ENCODE measurements at places on chromosomes 2 and 18.
A peak's percentile ranks its signal among the peaks of the same experiment; 100 is the strongest.

GRCh38 chr2:69985688-69986087 is 24.3 kb upstream of the ASPRV1 start:
- DNase-seq: no peak

GRCh38 chr2:188383158-188383557 is 91.5 kb downstream of the GULP1 start:
- no peak for DNase-seq

DNA sequence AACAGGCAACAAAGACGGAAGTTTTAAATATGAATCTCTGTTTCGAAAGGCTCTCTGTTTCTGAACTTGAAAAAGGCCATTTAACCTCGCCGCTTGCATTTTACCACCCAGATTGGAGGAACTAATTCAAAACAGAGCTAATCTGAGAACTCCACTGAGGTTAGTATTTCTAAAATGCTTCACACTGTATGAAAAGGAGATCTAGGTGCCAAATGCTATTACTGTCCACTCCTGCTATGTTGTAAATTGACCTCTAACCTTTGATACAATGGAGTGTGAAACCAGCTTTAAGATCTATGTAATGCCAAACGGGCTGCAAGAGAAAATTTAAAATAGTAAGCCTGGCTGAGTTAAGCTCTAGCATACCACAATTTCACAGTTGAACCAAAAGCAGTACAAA is 364.5 kb downstream of the IRS1 start:
- DNase-seq: no peak

GRCh38 chr18:7174344-7175095 is 56.4 kb upstream of the LRRC30 start:
- peak; percentile 24 for DNase-seq

GRCh38 chr2:226661789-226662545 is 137.7 kb downstream of the IRS1 start:
- DNase-seq: no peak

- DNase-seq: no peak
These were observed 738.6 kb downstream of the ERBB4 start for GRCh38 chr2:211800001-211800400.

GRCh38 chr2:41989501-41990180 is 58.2 kb upstream of the PKDCC start:
- DNase-seq: no peak

DNA sequence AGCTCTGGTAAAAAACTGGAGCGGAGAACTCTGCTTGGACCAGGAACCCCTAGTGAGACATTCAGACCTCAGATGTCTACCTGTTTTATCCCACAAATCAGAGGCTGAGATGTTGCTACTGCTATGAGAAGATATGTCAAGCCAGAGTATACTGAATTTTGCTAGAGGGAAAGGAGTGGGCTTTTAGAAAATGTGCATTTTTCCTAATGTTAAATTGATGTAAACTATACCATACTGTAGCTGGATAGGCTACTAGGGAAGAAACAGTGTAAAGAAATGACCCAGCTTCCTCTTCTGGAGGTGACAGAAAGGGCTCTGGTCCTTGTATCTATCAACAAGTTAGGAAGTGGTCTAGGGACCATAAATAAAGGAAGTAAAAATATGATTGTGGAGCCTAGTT is 65.0 kb downstream of the SLC39A10 start:
- no peak for DNase-seq

DNA sequence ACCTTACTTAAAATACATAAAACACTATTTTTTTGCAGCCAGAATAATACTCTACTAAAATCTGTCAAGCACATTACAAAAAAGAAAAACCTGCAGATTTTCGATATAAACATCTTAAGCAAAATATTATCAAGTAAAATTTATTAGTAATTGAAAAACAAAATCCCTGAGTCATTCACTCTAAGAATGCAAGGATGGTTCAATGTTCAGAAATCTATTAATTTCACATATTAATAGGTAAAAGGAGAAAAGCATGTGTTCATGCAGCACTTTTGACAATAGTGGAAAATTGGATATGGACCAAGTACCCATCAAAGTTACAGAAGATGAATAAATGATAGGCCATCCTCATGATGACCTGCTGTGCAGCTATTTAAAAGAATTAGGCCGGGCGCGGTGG is 66.2 kb upstream of the OTOS start:
- no peak for DNase-seq

DNA sequence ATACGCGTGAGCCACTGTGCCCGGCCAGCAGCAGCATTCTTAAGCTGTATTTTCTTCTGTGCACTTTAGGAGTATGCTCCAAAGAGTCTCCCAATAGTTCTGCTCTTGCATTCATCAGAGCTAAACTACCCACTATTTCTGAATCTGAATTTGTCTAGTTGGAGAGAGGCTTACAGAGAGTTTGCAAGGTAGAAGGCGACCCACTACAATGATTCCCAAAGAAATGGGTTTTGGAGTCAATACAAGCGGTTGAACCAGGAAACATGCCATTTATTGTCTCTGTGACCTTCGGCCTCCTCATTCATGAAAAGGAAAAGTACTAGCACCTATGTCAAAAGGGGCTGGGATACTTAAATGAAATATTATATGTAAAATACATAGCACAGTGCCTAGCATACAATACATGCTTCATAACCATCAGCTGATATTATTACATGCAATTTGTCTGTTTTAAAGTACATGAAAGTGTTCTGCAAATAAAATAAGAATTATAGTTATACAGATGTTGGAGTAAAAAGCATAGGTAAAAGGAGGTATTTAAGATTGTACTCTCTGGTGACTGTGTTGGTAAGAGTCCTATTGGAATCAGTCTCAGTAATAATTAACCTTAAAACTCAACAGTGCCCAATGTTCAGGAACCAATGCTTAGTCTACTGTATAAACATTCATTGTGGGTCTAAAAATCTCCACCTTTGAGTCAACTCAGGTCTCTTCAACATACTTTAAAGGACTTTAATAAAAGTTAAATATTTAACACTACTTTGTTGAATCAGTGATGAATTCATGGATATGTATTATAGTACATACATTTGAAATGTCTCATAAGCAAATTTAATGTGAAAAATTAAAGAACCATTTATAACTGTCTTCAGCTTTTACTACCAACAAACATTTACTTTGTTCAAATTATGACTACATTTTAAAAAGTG is 89.8 kb upstream of the GRB14 start:
- DNase-seq: no peak

GRCh38 chr2:218438596-218438995 is 19.7 kb downstream of the VIL1 start:
- no peak for DNase-seq

DNA sequence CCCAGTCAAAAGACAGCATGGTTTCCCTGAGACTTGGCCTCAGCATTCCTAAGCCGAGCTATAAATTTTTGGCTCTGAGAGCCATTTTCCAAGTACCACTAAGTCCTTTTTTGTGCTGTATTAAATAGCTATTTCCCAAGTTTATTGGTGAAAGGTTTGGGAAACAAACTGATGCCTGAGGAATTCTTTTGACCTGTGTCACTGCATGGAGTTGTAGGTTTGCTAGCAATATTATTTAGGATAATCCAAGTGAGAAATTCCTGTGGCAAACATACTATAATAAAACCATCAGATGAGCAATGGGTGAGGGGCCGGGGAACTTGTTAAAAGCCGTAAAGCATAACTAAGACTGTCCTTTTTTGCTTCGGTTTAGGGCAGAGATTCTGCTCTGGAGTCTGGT is 28.4 kb downstream of the ARHGAP28 start:
- no peak for DNase-seq

DNA sequence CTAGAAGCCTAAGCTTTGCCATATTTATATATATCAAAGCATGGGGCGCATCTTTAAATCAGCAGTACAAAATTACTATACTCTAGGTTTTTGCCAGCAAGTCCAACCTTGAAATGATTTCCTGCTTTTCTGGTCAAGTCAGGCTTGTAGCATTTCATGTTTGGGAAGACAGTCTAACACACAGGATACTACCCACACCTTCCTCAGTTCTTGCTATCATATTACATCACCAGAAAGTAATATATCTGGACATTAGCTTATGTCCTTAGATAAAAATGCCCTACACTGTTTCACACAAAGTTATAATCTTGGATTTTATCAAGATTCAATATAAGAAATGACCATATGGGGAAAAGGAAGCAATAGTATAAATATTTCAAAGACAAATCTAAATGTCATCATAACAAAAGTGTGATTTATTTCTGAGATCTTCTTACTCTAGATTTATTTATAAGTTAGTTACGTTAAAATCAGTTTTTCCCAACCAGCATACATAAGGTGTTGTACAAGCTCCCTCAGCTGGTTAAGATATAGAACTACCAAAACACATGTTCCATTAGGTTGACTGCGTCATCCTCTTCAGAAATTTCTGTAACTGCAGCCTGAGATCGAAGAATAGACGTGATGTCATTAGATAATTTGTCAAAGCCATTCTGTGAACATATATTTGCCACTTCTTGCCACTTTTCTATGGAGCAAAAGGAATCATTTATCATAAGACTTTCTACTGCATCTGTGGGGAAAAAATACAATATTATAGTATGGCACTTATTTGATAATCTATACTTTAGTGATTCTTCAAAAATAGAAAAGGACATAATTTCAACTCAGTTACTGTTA is 56.6 kb downstream of the CLHC1 start:
- peak; percentile 46 for DNase-seq

- DNase-seq: no peak
These were observed 843.6 kb downstream of the SUCLG1 start for GRCh38 chr2:83615511-83615910.

- no peak for DNase-seq
These were observed 198.0 kb upstream of the AGAP1 start for GRCh38 chr2:235295831-235296230.

DNA sequence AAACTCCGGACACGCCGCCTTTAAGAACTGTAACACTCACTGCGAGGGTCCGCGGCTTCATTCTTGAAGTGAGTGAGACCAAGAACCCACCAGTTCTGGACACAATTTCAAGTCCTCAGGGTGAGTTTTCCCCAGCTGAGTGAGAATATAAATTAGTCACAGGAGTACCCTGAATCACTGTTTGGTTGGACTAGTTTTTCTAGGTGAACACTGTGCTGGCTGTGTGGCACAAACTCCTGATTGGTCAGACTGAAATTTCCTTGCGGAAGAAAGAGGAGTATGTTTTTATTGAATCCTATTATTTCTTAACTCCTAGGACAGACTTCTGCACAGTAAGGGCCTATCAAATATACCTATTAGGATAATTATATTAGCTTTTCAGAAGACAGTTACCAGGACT is 288.1 kb upstream of the UBE2E3 start:
- DNase-seq: no peak
